ENCODE measurements at places on chromosomes 12 and 14.

DNA sequence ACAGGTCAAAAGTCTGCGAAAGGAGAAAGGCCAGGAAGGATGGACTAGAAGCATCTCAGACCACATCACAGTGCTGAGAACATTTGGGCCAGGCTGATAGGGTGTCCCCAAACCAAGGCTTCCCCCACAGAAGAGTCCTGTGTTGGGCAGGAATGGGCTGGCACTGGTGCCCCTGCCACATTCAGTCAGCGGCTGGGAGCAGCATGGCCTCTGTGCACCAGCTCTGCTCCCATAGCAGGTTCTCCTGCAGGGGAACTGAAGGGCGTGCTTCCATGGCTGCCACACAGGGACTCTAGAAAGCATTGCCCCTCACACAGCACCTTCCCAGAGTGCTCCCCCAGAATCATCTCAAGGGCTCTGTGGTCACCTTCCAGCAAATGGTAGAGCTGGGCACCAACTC, 17.5 kb downstream of the EVL start:
- H3K4me3 ChIP-seq = no peak overlapping the region
- no peaks in the 10 kb centered on the region for H3K27me3 ChIP-seq
- peaks cover 26% of the 10 kb centered on the region for H3K36me3 ChIP-seq
- no peak overlapping the region for H3K27ac ChIP-seq
- no peak for DNase-seq

DNA sequence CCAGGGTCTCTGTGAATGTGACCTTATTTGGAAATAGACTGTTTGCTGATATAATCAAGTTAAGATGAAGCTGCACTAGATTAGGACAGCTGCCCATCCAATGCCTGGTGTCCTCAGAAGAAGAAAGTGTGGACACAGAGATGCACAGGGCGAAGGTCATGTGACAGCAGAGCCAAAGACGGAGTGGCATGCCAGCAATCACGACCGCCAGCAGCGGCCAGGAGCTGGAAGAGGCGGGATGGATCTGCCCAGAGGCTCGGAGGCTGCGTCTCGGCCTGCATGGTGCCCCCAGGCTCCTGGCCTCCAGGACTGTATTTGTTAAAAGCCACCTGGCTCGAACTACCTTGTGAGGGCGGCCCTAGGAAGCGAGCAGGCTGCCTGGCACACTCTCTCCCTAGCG, 76.5 kb downstream of the RFLNA start:
- peaks cover 37% of the 10 kb centered on the region for H3K4me1 ChIP-seq
- peak overlapping the region; percentile 92 for H3K27ac ChIP-seq
- H3K36me3 ChIP-seq = peaks cover 68% of the 10 kb centered on the region
- no peaks in the 10 kb centered on the region for H3K27me3 ChIP-seq

- H3K36me3 ChIP-seq = no peaks in the 10 kb centered on the region
These were observed 464.5 kb downstream of the EGLN3 start for GRCh38 chr14:33486332-33486890.

DNA sequence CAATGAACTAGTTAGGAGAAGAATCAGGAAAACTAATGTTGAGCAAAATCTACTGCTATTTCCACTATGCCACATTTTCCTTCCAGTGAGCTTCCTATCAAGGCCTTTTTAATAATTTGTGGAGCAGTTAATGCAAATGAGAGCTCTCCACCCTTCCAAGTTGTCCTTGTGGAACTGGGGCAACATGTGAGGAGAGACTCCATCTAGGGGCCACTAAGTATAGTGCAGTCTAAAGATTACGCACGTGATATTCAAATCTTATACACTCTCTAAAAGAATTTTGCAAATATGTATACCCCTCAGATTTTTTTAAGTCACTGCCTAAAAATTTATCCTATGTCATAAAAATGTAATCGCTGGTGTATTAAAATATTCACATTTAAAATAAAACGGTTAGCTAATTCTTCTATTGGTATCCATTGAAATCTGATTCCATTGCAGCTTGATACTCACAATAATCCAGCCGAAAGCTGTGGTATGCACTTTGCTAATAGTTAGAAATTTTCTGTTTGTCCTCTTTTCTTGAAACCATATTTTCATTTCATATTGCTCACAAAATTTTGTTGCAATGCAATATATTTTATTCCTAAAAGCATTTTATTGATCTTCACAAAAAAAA, 100.1 kb downstream of the PAH start:
- H3K4me3 ChIP-seq = no peak overlapping the region
- H3K4me1 ChIP-seq = no peaks in the 10 kb centered on the region
- no peak overlapping the region for H3K27ac ChIP-seq
- H3K36me3 ChIP-seq = no peaks in the 10 kb centered on the region
- peak; percentile 48 for DNase-seq

GRCh38 chr14:38129705-38130104, 78.0 kb upstream of the SSTR1 start:
- no peak for DNase-seq
- H3K27me3 ChIP-seq = no peaks in the 10 kb centered on the region
- H3K4me1 ChIP-seq = no peaks in the 10 kb centered on the region
- no peak overlapping the region for H3K27ac ChIP-seq

DNA sequence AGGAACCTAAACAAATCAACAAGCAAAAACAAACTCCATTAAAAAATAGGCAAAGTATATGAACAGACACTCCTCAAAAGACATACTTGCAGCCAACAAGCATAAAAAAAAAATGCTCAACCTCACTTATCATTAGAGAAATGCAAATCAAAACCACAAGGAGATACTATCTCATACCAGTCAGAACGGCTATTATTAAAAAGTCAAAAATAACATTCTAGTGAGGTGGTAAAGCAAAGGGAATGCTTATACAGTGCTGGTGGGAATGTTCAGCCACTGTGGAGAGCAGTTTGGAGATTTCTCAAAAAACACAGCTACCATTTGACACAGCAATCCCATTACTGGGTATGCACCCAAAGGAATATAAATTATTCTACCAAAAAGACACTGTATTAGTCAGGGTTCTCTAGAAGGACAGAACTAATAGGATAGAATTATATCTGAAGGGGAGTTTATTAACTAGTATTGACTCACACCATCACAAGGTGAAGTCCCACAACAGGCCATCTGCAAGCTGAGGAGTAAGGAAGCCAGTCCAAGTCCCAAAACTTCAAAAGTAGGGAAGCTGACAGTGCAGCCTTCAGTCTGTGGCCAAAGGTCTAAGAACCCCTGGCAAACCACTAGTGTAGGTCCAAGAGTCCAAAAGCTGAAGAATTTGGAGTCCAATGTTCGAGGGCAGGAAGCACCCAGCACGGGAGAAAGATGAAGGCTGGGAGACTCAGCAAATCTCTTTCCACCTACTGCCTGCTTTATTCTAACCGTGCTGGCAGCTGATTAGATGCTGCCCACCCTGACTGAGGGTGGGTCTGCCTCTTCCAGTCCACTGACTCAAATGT, 101.6 kb upstream of the KRAS start:
- H3K4me1 ChIP-seq = no peaks in the 10 kb centered on the region
- DNase-seq = no peak
- H3K27ac ChIP-seq = no peak overlapping the region
- no peaks in the 10 kb centered on the region for H3K27me3 ChIP-seq

GRCh38 chr14:77612011-77612620, 4.3 kb downstream of the SPTLC2 start:
- no peaks in the 10 kb centered on the region for H3K36me3 ChIP-seq
- DNase-seq = no peak
- H3K4me1 ChIP-seq = peaks cover 38% of the 10 kb centered on the region
- no peaks in the 10 kb centered on the region for H3K27me3 ChIP-seq
- no peak overlapping the region for H3K4me3 ChIP-seq

- no peaks in the 10 kb centered on the region for H3K4me1 ChIP-seq
- H3K27me3 ChIP-seq = no peaks in the 10 kb centered on the region
- no peak overlapping the region for H3K27ac ChIP-seq
- H3K4me3 ChIP-seq = no peak overlapping the region
These were observed 398.2 kb upstream of the SEL1L start for GRCh38 chr14:81931828-81932227.

GRCh38 chr12:2642176-2642892, 152.4 kb upstream of the FKBP4 start:
- H3K36me3 ChIP-seq = no peaks in the 10 kb centered on the region
- no peak for DNase-seq
- no peak overlapping the region for H3K4me3 ChIP-seq
- no peaks in the 10 kb centered on the region for H3K27me3 ChIP-seq
- no peak overlapping the region for H3K27ac ChIP-seq

DNA sequence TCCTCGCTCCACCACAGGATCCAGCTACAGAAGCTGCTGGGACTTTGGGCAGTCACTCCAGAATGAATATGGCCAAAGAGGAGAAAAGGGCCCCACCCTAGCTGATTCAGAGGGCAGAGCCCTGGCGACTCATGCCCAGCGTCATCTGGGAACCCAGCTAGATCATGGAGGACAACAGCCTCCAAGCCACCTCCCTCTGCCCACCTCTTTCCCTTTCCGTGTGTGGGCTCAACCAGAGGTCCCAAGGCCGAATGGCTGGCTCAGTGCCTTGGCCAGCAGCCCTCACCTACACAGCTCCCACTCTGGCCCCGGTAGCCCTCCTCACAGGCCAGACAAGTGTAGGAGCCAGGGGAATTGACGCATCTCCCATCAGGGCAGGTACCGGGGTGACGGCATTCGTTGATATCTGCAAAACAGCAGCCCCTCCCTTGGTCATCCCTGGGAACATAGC, 17.4 kb downstream of the ISCA2 start:
- H3K4me1 ChIP-seq = no peaks in the 10 kb centered on the region
- no peak for DNase-seq
- no peak overlapping the region for H3K27ac ChIP-seq
- no peak overlapping the region for H3K4me3 ChIP-seq

- H3K4me1 ChIP-seq = peaks cover 51% of the 10 kb centered on the region
- H3K27ac ChIP-seq = peak overlapping the region; percentile 74
- H3K4me3 ChIP-seq = no peak overlapping the region
- no peak for DNase-seq
These were observed 78.2 kb downstream of the EPS8 start for GRCh38 chr12:15710860-15711510.

GRCh38 chr14:65084554-65085505, 17.5 kb downstream of the MAX start:
- no peak overlapping the region for H3K4me3 ChIP-seq
- no peaks in the 10 kb centered on the region for H3K27me3 ChIP-seq
- peaks cover 51% of the 10 kb centered on the region for H3K4me1 ChIP-seq

DNA sequence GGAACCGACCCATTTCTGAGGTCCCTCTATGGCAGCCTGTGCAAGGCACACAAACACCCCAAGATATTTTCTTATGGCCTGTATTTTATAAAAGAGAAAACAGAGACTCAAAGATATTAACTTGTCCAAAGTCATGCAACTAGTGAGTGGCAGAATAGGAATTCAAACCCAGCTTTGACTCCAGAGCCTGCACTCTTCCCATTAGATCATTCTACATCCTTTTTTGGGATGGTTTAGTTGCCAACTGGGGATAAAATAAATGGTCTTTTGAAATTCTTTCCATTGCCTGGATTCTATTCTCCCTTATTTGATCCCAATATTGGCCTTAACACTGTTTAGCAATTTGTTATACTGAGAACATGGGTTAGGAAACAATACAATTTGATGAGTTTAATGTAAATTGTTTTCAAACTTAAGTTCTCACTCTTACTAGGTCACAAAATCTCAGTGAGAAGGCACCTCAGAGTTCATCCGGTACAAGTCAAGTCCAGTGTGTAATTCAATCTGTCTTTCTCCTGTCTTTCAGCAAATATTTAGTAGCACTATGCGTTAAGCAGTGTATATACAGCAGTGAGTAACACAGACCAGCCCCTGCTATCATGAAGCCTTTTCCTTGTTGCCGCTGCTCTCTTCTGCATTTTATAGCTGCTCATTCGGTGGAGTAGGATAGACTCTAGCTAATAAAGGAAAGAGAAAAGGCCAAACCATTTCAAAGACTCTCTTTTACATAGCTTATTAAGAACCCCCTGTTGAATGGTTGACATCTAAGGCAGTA, 162.1 kb upstream of the IFNG-AS1 start:
- no peaks in the 10 kb centered on the region for H3K36me3 ChIP-seq
- H3K27me3 ChIP-seq = no peaks in the 10 kb centered on the region
- H3K27ac ChIP-seq = peak overlapping the region; percentile 31
- H3K4me3 ChIP-seq = peak overlapping the region; percentile 23

DNA sequence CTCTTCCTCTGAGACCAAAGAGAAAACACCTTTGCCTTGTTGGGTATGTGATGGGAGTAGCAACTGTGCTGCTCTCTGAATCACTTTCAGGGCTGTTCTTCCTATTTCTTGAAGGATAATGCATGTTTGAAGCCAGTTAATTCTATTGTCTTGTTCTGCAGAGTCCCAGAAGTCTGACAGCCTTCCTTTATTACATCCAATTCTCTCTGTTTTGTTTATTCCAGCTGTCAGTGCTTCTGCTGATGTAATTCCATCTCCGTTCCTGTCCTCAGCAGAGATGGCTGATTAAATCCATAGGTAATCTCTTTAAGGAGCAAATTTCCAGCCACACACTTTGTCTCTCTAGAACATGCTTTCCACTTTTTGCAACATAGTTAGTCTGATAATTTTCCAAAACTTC, 59.7 kb downstream of the MGAT4C start:
- DNase-seq = peak; percentile 7
- H3K4me1 ChIP-seq = no peaks in the 10 kb centered on the region
- no peak overlapping the region for H3K27ac ChIP-seq
- no peaks in the 10 kb centered on the region for H3K27me3 ChIP-seq

- DNase-seq = no peak
- H3K36me3 ChIP-seq = peaks cover 30% of the 10 kb centered on the region
- H3K27me3 ChIP-seq = no peaks in the 10 kb centered on the region
- no peak overlapping the region for H3K4me3 ChIP-seq
- H3K27ac ChIP-seq = no peak overlapping the region
- peaks cover 2% of the 10 kb centered on the region for H3K4me1 ChIP-seq
These were observed 15.1 kb upstream of the TEX22 start for GRCh38 chr14:105383083-105383730.

DNA sequence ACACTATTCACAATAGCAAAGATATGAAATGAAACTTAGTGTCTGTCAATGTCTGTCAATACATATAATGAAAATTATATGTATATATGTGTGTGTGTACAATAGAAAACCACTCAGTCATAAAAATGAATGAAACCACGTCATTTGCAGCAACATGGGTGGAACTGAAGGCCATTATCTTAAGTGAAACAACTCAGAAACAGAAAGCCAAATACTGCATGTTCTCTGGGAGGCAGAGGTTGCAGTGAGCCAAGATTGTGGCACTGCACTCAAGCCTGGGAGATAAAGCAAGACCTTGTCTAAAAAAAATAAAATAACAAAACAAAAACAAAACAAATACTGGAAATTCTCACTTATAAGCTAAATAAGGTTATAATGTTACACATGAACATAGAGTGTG, 16.7 kb upstream of the E2F7 start:
- no peak overlapping the region for H3K27ac ChIP-seq
- H3K4me3 ChIP-seq = no peak overlapping the region
- DNase-seq = no peak

GRCh38 chr12:95397571-95397970, 76.4 kb upstream of the METAP2 start:
- no peak overlapping the region for H3K27ac ChIP-seq
- no peak for DNase-seq
- peaks cover 8% of the 10 kb centered on the region for H3K27me3 ChIP-seq
- H3K4me3 ChIP-seq = no peak overlapping the region

Data from stomach (tissue), 19 donors.